ENCODE measurements at places on chromosomes 11 and 22.

DNA sequence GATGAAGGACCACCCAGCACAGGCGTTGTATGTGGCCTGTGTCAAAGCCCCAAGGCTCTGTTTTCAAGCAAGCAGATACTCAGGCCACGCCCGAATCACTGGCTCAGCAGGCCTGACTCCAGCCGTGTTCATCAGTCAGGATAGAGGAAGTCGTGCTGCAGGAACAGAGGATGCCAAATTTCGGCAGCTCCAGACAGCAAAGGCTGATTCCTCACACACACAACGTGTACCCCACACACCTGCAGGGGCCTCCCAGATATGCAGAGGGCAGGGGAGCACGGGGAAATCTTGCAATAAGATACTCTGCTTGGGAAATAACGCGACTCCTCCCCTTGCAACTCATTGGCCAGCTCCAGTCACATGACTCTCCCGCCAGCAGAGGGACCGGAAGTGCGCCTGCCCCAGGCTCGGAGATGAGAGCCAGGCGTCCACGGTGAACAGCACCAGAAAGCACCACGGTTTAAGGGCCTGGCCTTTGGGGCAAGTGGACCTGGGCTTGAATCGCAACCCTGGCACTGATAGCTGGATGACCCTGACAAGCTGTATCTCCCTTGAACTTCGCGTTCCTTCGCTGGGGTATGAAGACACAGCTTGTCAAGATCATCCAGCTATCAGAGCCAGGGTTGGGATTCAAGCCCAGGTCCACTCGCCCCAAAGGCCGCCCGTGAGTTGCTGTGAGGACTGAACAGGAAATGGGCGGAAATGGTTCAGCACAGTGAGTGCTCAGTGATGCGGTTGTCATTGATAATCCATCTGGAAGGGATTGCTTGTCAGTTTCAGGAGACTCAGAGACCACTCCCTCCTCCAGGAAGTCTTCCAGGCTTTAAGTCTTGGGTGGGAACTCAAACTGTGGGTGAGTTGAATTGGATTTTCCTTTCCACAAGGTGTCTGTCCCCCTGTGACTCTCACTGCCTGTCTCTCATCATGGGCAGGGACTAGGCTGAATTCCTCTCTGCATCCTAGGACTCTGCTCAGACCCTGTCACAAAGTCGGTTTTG is 88.5 kb downstream of the MYEOV start:
- DNase-seq, result no peak

GRCh38 chr11:17098658-17099057 is 21.2 kb upstream of the RPS13 start:
- no peak for DNase-seq

- DNase-seq, result no peak
Observed at GRCh38 chr11:105296806-105297205, 157.2 kb upstream of the CARD18 start.

DNA sequence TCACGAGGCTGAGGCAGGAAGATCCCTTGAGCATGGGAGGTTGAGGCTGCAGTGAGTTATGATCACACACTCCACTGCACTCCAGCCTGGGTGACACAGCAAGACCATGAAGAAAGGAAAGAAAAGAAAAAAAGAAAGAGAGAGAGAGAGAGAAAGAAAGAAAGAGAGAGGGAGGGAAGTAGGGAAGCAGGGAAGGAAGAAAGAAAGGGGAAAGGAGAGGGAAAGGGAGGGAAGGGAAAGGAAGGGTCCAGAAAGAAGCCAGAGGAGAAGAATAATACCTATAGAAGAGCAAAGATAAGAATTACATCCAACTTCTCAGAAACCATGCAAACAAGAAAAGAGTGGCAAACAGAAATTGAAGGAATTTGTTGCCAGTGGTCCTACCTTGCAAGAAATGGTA is 17.2 kb upstream of the ZFTA start:
- DNase-seq, result no peak

DNA sequence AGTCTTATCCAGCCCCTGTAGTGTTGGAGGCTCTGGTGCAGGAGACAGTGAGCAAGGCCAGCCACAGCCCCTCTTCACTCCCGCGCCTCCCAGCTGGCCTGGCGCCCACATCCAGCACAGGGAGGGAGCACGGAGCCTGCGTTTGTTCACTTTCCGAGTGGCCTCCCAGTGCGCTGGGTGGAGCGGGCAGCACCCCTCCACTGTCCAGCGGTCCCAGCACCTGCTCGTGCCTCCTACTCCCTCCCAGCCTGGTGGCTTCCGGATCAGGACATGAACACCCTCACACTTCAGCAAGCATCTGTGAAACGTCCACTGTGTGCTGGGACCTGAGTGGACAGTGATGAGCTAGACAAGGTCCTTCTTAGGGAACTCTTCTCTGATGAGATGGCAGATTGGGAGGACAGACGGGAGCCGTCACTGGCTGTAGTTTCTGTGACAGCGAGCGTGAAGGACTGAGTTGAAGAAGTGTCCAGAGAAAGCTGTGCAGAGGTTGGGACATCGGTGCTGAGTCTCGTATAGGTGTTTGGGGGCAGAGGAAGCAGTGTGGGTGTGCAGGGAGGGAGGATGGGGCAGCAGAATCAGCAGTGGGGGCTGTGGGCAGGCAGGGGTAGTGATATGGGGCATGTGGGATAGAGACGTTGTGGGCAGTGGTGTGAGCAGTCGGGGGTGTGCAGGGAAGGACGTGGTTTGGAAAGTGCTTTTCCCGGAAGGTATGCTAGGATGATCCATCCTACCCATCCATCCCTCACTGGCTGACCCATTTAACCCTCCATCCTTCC is 256.8 kb downstream of the TBC1D22A start:
- DNase-seq, result no peak

DNA sequence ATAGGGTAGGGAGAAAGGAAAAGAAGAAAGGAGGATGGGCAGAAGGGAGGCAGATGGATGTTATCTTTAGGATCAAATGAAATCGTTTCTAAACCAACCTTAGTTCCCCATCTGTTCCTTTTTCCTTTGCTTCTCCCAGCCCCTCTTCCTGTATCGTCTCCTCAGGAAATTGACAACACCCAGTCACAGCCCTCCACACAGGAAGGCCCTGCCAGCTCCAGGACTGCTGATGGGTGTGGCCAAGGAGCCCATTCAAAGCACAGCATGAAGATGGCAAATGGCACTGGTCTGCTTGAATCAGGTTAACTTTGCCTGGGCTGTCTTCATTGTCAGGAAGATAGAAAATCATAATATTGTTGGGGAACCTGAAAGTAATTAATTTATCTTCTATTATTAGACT is 164.8 kb downstream of the C11orf87 start:
- no peak for DNase-seq

DNA sequence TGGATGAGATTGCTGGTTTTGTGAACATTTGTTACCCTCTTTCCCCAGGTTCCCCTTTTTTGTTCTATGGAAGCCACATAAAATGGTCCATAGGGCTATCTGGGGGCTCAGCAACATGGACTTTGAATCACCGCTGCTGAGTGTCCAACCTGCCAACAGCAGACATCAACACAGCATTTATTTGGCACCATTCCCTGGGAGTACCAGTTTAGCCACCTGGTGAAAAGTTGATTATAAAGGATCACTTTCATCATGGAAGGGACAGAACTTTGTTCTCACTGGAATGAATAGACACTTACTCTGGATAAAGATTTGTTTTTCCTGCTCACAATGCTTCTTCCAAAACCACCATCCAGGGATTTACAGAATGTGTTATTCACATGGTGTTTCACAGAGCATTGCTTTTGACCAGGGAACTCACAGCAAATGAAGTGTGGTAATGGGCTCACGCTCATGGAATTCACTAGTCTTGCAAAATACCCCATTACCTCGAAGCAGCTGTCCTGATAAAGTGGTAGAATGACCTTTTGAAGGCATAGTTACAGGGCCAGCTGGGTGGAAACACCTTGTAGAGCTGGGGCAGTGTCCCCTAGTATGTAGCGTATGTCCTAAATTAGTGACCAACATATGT is 43.9 kb downstream of the ADM start:
- no peak for DNase-seq

GRCh38 chr11:115950660-115951059 is 446.4 kb upstream of the CADM1 start:
- DNase-seq, result no peak

GRCh38 chr11:21534288-21534687 is 658.6 kb upstream of the ANO5 start:
- no peak for DNase-seq

DNA sequence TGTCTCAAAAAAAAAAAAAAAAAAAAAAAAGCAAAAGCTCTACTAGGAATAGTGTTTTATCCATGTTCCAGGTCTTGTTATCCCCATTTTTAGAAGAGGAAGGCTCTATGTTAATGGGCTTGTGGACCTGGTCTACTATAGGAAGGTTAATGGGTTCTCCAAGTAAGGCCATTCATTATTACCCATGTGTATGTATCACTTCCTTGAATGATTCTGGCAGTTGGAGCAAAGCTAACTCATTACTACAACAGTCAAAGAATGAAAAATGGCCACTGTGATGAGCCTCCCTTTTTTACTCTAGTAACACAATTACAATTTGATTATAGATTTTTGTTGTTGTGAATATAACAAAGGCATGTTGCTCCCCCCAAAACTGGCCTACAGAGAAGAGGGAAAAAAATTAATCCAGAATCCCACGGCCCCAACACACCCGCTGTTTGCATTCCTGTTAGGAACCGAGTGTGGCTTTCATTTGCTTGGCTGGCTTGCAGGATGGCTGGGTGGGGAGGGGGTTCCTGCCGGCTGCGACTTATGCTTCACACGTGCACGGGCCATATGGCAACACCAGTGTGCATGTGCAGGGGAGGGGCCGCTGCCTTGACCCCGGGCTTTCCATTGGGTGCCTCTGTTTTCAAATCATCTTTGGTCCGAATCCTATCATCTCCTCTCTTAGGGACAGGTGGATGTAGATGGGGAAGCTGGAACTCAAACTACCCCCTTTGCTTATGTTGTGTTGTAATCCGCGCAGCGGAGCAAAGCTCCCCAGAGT is 148.8 kb downstream of the HIPK3 start:
- DNase-seq, result no peak

GRCh38 chr11:121572571-121573059 is 119.8 kb upstream of the SORL1-AS1 start:
- no peak for DNase-seq

- no peak for DNase-seq
Observed at GRCh38 chr22:26038365-26038764, 130.9 kb upstream of the SEZ6L start.

DNA sequence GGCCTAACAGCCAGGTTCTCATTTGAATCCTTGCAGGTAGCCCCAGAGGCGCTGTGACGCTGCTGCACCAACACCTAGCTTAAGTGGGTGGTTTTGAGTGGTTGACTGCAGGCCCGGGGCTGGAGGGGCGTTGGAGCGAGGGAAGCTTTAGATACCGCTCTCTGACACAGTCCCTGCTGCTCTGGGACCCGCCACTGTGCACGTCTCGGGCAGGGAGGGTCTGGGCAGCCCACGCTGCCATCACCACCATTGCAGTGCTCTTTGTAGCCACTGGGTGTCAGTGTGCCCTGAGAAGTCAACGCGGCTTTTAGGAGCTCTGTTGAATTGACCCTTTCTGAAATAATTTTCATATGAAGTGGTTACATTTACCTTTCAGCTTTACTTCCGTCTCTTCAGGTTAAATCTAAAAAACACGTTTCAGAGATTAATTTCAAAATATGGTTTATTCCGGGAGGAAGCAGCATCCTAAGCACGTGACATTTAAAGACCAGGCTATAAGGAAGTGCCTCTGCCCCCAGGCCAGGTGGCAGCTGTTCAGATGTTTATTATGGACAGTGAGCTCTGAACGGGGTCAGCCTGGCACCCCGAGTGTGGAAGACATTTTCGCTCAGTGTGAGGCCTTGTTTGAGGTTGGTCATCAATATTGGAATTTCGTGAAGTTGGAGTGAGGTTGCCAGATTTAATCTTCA is 30.9 kb upstream of the PARVB start:
- DNase-seq, result peak; percentile 41

- DNase-seq, result no peak
Observed at GRCh38 chr22:40635043-40635939, 1.2 kb downstream of the MRTFA start.
